Stimulated activated CD4-positive, alpha-beta T cell treated with anti-CD3 and anti-CD28 coated beads, Interleukin-12 subunit alpha, Interleukin-12 subunit beta, amount 100 ng/mL, for 48 hours (primary cell): ENCODE measurements at places on chromosomes 1 and 21.

GRCh38 chr1:51592711-51593110 lies 24.2 kb upstream of the OSBPL9 start:
- DNase-seq = no peak

DNA sequence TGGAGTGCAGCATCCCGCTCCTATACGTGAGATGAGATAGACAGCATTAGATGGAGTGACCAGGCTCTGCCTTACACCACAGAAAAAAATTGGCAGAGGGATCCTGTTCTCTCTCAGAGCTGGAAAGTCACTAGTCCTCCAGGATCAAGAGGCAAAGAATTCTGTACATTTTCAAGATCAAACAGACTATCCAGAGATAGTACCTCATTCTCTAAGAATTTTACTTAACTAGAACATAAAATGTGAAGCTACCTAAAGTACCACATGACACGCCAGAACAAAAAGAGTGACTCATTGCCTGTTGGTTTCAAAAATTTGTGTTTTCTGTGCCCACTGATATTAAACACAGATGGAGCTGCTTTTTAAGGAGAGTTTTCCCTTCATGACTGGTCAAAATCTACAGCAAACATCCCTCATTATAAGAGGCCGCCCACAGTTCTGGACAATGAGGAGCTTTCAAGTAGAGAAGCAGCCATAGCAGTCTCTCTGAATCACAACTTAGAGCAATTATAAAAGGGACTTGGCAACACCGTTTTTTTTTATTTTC lies 32.3 kb downstream of the CD160 start:
- no peak for DNase-seq

DNA sequence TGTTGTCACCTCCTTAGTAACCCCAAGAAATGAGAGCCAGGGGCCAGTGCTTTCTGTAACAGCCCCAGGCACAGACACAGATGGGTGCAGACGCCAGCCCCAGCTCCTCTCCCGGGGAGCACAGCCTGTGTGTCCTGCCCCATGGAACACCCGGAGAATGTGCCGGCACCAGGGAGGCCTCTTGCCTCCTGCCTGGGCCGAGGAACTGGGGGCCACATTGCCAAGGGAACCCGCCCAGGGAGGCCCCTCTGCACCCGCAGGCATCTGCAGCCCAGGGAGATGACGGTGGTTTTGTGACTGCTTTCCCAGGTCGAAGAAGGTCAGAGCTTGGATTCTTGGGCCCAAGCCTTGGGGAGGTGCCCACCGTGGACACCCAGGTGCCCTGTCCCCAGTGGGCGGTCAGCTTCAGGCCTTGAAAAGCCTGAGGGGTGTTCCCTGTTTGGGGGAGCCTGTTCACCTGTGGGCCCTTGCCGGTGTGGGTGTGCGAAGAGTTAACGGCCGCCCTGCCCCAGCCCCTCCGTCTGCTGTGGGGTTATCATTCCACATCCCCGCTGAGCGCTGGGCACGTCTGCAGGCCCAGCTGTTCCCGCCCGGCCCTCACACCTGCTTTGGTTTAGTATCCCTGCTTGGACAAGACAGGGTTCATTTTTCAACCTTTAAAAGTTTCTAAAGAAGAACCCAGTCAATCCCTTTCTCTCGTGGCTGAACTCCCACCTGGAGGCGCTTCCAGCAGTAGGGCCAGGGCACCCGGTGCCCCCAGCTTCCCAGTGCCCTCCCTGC lies 62.5 kb downstream of the MORN1 start:
- no peak for DNase-seq

GRCh38 chr1:51070011-51070410 lies 32.0 kb upstream of the C1orf185 start:
- no peak for DNase-seq

DNA sequence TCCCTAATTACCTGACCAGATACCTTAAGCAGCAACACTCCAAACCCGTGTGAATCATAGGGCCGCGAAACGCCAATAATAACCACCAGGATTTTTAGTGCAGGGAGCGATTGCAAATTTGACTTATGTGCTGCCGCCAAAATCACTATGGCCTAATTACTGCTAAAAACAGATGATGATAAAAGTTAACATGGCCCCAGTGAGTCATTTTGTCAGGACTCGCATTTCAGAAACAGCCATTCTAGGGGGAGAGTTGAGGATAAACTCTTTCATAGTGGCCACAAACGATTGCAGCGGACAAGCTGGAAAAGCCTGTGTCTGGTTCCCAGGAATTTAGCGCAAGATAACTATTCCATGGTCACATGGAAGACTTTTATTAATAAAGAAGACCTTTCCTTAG lies 103.4 kb downstream of the HLX start:
- no peak for DNase-seq

- no peak for DNase-seq
Observed at GRCh38 chr1:163697137-163697536, 375.4 kb downstream of the NUF2 start.

- DNase-seq = no peak
Observed at GRCh38 chr1:116453906-116454305, 80.9 kb downstream of the ATP1A1 start.

GRCh38 chr1:101453844-101454243 lies 217.0 kb downstream of the S1PR1 start:
- DNase-seq = no peak

DNA sequence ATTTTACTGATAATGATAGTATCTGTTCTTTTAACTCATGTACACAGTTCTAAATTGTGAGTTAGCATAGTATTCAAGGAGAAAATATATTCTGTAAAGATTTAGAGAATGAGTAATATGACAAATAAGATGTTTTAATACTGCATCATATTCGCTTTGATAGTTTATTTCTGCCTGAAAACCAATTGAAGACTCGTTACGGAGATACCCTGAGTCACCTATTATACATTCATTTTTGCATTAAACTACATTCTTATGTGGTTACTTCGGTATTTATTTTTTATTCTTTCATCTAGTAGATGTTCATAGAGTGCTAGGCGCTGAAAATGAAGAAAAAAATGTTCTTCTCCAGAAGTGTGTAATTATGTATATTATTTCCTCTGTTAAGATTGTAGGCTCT lies 5.3 kb downstream of the UHMK1 start:
- DNase-seq = no peak
